ENCODE measurements at places on chromosomes 7 and 10. TPM values are rescaled to one million over a fixed set of nuclear protein-coding genes. Genes with fewer than 3 reads are reported as not detected.

LIPJ gene
- total RNA-seq, result 0.21 TPM

RADIL gene
- 7.3 TPM for total RNA-seq

ZRANB1 gene
- 33.1 TPM for total RNA-seq

LIPK gene
- total RNA-seq, result 1.1 TPM

PITX3 gene
- 3.2 TPM for total RNA-seq
